Mesendoderm (in vitro differentiated cells): ENCODE measurements at places on chromosomes 4 and X.
A peak's percentile ranks its signal among the peaks of the same experiment; 100 is the strongest.

DNA sequence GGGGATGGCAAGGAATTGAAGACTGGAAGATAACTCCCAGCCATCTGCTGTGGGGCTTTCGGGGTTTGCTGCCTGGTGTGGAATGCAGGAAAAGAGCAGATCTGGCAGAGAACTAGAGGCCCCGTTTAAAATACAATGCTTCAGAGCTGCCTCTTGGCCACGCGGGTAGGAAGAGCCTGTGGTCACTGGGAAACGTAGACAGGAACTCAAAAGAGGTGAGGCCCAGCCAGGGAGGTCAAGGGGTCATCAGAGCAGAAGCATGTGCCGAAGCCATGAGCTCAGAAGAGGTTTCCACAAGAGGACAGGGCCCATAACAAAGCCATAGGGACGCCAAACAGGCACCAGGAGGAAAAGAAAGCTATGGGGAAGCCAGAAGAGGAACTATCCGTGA lies 14.5 kb upstream of the STS start:
- no peaks in the 10 kb centered on the region for H3K36me3 ChIP-seq
- no peak overlapping the region for H3K4me3 ChIP-seq
- no peaks in the 10 kb centered on the region for H3K27me3 ChIP-seq
- DNase-seq = peak; percentile 69
- H3K4me1 ChIP-seq = no peaks in the 10 kb centered on the region

DNA sequence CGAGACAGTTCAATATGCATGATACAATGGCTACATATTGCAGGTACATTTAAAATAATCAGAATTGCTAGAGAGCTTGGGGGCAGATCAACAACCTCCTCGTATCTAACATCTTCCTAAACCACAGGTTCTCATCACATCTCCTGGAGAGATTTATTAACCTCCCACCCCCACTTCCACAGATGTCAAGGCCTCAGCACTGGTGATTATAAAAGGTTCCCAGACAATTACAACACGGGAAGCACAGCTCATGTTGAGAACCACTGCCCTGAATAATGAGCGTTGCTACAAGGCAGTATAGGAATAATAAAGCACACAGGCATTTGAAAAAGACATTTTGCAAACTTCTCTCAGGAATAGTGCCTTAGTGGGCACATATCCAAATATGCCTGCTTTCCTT lies 42.8 kb downstream of the ELOVL6 start:
- H3K27me3 ChIP-seq = no peaks in the 10 kb centered on the region
- H3K4me3 ChIP-seq = no peak overlapping the region
- DNase-seq = no peak
- no peaks in the 10 kb centered on the region for H3K4me1 ChIP-seq
- no peak overlapping the region for H3K27ac ChIP-seq

DNA sequence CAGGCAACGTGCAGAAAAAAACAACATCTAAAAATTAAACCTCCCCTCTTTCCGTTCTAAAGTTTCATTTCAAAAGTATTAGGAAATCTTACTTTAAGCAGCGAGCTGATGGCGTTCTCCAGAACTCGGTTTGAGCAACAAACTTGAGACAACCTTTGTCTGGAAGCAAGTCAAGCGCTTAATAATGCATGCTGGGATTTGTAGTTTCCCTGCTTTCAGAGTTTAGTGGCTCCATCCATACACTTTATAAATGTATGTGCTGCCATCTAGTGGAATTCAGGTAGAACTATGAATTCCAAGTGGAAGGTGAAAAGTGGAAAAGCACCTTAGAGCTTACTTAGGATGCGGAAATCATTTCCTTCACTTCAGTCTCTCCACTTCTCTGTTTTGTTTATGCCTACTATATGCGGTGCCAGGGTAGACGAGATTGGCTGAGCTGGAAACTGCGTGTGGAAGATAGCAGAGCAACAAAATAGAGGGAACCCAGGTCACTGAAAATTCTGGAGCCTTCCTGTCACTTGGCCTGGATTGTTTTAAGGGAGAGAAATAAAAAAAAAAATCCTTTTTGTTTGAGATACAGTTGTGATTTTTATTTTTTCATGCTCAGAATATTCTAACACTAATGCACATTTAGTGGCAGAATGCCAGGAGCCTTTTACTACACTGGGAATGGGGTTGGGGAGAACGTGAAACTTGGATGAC lies at the start of gene BDH2:
TSS of gene BDH2 (minus strand) at position 144 of the 702 bp plus-strand sequence. CDS start 3,580 bp downstream, outside the sequence.
- DNase-seq = peak; percentile 96
- H3K27ac ChIP-seq = no peak within 1 kb of the TSS
- H3K27me3 ChIP-seq = no peaks in the 10 kb centered on the region
- no peaks in the 10 kb centered on the region for H3K4me1 ChIP-seq
- peak within 1 kb of the TSS; percentile 17 for H3K4me3 ChIP-seq

DNA sequence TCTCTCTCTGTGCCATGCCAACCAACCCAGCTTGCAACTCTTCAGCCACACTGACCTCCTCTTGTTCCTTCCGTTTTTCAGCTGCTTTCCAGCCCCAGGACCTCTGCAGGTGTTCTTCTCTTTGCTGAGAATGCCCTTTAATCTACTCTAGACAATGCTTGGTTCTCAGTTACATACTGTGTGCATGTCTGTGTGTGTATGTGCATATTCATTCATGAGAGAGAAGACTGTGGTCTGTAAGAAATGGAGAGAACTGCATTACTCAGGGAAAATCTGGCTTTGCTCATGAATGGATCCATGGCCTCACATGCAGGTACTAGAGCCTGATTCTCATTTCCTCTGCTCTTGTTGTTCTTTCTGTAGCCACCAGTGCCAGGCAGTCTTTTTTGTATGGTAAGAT lies 636.9 kb upstream of the TENM3 start:
- no peak overlapping the region for H3K27ac ChIP-seq
- no peaks in the 10 kb centered on the region for H3K36me3 ChIP-seq
- H3K4me1 ChIP-seq = no peaks in the 10 kb centered on the region
- H3K27me3 ChIP-seq = no peaks in the 10 kb centered on the region
- no peak for DNase-seq

DNA sequence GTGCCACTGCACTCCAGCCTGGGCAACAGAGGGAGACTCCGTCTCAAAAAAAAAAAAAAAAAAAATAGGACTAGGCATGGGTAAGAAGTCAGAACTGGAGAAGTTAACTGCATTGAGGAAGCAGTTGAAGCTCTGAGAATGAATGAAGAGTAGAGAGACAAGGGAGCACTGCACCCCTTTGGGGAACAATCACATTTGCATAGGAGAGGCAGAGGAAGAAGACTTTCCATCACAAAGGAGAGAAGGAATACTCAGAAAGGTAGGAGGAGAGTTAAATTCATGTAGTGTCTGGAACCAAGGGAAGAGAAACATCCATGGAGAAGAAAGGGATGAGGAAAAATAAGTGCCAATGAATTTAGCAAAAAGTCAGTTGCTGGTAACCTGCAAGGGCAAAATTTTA lies 72.4 kb downstream of the GPC3 start:
- no peaks in the 10 kb centered on the region for H3K36me3 ChIP-seq
- DNase-seq = no peak
- no peaks in the 10 kb centered on the region for H3K4me1 ChIP-seq
- no peak overlapping the region for H3K4me3 ChIP-seq

DNA sequence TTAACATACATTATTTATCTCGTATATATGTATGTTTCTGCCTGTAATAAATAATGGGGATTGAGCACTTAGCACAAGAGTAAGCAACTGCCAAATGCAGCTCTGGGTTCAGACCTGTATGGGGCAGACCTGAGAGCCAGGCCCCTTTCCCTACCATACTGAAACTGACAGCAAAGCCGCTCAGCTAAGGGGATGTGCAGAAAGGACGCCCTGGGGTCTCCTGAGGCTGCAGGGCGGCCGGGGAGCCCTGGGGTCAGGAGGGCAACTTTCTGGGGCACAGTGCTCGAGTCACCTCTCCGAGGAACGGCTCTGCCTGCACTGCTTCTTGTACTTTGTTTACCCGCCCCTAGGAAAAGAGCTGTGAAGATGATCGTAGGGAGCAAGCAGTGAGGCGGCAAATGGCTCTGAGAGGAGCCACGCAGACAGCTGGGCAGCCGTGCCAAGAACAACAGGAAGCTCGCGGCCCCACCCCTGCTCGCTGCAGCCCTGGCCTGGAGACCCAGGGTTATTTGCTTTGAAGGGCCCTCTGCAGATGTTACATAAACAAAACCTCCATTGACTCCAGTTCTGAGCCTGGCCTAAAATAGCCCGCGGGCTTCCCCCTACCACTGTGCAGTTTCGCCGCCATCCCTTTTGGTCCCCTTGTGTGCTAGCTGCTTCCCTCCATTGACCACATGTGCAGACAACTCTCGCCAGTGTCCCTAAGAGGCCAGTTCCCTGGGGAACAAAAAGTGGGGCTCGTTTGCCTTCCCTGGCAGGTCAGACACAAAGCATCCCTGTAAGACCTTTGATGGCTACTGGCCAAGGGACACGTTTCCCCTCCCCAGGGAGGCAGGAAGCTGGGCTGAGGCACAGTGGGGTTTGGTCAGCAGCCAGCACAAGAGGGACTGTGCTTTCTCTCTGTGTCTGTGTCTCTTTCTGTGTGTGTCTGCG lies 111.3 kb upstream of the LNX1 start:
- no peak overlapping the region for H3K4me3 ChIP-seq
- DNase-seq = no peak

DNA sequence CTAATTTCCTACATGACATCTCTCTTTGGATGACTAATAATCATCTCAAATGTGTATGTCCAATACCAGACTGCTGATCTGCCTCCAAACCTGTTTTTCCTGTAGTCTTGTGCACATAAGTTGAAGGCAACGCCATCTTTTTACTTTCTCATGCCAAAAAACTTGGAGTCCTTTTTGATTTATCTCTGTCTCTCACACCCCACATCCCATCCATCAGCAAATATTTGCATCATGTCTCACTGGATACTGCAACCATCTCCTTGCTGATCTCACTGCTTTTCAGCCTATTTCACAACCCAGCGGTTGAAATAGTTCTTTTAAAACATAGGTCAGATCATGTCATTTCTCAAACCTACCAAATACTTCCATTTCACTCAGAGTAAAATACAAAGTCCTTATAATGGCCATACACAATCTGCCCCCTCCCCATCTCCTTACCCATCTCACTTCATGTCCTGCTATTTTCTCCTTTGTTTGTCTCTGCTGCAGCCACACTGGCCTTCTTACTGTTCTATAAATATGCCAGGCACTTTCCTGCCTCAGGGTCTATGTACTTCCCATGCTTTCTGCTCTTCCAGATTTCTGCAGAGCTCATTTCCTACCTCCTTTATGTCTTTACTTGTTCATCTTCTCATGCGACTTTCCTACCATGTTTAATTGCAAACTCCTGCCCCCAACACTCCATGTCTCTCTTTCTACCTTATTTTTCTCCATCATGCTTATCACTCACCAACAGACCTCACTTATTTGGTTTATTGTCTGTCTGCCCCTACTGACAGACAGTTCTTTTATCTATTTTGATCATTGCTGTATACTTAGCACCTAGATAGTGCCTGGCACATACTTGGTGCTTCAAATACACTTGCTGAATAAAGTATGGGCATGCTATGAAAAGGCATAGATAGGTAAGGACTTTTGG lies 98.8 kb downstream of the ANXA3 start:
- no peak for DNase-seq
- H3K27me3 ChIP-seq = no peaks in the 10 kb centered on the region
- H3K36me3 ChIP-seq = no peaks in the 10 kb centered on the region
- no peak overlapping the region for H3K4me3 ChIP-seq

DNA sequence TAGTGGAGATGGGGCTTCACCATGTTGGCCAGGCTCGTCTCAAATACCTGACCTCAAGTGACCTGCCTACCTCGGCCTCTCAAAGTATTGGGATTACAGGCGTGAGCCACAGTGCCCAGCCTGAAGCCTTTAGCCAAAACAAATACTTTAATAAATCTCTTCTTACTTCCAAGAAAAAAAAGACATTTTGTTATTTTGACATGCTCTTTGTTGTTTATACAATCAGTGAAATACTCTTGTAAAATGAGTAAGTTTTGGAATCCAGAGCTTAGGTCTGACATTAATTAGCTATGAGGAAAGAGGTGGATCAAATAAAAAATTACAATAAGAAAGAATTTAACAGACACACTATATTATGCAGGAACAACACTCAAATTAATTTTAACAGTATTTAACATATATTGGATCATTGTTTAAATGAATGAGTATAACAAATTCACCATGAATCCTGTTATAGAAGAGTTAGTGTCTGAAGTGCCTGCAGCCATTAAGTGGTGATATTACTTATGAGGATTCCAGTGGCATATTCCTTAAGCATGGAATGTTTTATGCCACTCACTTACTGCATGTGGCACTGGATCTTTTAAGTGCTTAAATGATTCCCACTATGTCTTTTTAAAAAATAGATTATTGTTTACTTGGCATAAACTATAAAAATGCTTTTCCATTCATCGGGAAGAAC lies 260.1 kb upstream of the GIMD1 start:
- no peak for DNase-seq
- no peaks in the 10 kb centered on the region for H3K27me3 ChIP-seq
- no peaks in the 10 kb centered on the region for H3K36me3 ChIP-seq
- no peak overlapping the region for H3K27ac ChIP-seq

- H3K36me3 ChIP-seq = no peaks in the 10 kb centered on the region
- H3K27me3 ChIP-seq = no peaks in the 10 kb centered on the region
- H3K4me3 ChIP-seq = no peak overlapping the region
These were observed 2068.9 kb downstream of the PCDH7 start for GRCh38 chr4:32789026-32789608.
